ENCODE measurements at places on chromosomes 3 and 15.
A peak's percentile ranks its signal among the peaks of the same experiment; 100 is the strongest.

GRCh38 chr3:156140001-156140595 lies 19.7 kb downstream of the KCNAB1 start:
- no peak for DNase-seq

GRCh38 chr3:194806991-194807630 lies 121.4 kb downstream of the FAM43A start:
- DNase-seq: no peak

- no peak for DNase-seq
Measured at GRCh38 chr3:94071713-94072284, 8.9 kb downstream of the NSUN3 start.

DNA sequence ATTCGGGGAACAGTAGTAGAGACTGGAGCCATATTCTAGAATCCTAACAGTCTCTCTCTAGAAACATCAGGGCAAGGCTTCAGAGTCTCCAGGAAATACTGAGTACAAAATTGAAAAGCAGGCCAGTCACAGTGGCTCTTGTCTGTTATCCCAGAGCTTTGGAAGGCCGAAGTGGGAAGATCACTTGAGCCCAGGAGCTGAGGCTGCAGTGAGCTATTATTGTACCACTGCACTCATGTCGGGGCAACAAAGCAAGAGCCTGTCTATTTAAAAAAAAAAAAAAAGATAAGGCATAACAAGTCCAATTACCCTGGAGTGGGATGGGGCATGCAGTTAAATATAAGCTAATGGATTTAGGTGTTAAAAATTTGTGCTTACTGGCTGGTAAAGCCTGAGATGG lies 79.0 kb downstream of the SEMA6D start:
- no peak for DNase-seq

GRCh38 chr3:158683230-158683962 lies 10.9 kb upstream of the LXN start:
- DNase-seq: no peak

GRCh38 chr15:67050522-67051087 lies 14.8 kb upstream of the SMAD3 start:
- DNase-seq: no peak

GRCh38 chr3:129473769-129474152 lies 33.7 kb downstream of the IFT122 start:
- no peak for DNase-seq

DNA sequence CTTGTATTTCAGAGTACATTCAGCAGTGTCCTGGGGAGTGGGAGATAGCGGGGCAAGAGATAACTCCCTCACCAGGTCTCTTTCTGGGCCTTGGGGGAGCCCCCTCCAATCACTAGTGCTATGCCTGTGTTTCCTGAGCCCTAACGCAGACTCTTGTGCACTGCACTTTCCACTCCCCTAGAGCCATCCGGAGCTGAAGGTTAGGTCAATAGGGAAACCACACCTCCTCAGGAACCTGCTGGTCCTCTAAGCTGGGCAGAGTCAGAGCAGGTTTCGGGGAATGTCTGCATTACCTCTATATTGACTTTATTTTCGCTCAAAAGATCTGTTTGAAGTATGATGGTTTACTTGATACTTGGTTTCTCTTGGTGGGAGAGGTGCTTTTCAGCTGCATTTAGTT lies 617.0 kb upstream of the ROBO1 start:
- no peak for DNase-seq

GRCh38 chr3:116981089-116981488 lies 271.5 kb downstream of the TUSC7 start:
- no peak for DNase-seq

GRCh38 chr15:70383856-70384255 lies 286.1 kb upstream of the TLE3 start:
- DNase-seq: no peak

DNA sequence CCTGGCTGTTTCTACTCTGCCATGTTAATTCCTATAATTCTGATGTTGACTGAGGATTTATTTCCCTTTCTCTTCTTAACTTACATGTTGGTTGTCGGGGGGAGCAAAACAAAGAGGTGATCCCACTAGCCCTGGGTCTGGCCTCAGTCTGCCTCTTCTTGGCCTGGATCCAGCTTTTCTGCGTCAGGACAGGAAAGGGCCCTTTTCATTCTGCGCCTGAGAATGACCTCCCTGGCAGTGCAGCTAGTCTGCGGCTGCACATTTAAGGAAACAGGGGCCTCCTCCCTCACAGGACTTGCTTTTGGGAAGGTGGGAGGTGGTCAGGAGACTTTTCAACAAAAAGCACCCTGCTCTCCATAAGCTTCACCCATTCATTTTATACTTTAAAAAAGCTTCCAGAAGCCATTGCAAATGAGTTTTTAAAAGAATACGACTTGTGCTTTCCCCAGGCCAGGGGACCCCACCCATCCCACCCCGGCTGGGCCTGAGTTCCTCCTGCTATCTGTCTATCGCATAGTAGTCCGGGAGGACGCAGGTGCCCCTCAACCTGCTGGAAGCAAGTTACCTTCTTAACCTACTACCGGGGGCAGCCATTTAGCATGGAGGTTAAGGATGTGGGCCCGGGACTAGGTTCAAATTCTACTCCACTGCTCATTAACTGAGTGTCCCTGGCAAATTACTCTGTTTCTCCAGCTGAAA lies 21.3 kb upstream of the EHD4 start:
- no peak for DNase-seq

DNA sequence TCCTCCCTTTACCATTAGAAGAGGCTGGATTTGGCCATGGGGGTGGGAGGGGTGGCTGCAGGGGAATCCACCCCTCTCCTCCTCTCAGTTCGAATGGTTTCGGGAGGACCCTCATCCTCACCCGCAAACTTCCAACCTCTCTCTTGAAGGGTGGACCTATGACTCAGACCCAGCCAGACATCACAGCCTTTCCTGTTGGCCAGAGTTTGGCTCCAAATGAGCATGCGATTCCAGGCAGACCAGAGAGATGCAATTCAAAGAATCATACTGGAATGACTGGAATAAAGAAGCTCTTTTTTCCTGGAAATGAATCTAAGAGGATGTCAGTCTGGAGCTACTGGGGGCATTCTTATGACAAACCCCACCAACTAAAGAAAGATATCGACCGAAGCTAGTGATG lies 516.7 kb upstream of the MDFIC2 start:
- DNase-seq: no peak

DNA sequence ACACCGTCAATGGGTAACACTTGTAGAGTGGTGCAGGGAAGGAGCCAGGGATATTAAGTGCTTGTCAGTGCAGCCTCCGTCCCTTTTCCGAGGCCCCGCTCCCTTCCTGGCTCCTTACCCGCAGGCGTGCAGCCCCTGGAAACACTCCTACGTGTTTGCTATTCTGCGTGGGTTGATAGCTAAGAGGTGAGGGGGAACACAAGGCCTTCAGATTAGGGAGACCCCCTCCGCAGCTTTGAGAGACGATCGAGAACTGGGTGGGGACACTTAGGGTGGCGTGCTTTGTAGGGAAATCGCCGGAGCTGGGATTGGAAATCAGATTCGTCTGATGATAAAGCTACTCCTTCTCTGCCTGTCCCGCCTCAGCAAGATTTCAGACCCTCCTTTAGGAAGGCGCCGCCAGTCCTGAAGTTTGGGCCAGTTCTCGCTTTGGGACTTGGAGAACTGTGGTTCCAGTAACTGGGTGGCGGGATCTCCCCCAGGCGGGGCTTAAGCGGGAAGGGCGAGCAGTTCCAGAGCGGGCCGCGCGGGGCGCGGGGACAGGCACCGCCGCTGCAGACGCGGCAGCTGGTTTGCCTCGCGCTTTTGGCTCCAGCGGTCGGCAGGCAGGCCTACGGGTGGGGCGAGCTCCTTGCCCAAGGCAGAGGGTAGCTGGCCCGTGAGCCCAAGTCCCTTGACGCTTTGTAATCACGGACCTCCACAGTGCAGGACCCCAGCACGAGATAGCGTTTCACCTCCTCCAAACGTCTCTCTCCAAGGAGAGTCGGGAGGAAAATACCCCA lies 8.0 kb upstream of the FAM107A start:
- peak; percentile 52 for DNase-seq

DNA sequence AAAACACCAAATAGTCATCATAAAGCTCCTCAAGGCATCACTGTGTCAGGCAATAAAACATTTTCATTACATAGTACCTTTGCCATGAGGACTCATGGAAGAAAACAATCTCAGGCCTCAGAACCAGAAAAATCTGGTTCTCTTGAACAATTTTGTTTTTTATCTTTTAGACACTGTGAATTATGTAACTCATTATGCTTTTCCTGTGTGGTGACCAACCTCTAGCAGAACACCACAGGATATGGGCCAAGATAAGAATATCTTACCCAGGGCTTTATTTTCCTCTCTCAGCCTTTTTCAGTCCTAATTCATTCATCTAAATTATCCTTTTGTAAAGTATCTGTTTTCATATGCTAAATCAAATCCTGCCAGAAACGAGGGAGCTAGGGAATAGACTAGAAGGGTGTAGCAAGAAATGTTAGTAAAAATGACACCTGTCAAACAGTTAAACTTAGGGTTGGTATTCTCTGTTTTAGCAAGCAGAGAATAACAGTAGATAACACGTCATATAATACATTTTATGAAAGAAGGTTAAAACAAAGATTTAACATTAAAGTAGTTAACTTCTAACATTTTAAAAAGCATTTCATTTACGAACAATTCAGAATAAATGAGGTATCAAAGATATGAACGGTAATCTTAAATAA lies 111.1 kb downstream of the FBXL22 start:
- DNase-seq: peak; percentile 70

- DNase-seq: no peak
Measured at GRCh38 chr3:167166594-167167253, 213.4 kb downstream of the ZBBX start.

DNA sequence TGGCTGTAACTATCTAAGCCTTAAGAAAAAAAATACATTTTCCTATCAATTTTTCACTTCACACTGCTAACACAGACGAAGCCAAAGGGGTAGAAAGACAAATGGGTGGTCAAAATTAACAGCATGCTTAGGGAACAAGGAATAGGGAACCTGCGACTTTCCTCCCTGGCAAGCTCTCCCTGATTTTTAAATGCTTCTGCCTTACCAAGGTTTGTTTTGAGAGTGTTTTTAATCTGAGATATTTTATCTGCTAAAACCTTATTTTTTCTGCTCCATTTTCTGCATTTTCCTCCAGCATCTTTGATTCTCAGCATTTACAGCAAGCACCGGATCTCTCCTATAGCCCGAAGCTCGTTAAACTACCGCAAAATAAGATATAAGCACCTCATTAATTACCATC lies 214.4 kb downstream of the RORA start:
- DNase-seq: no peak

- DNase-seq: no peak
Measured at GRCh38 chr15:74127954-74128784, 2.2 kb upstream of the ISLR2 start.

DNA sequence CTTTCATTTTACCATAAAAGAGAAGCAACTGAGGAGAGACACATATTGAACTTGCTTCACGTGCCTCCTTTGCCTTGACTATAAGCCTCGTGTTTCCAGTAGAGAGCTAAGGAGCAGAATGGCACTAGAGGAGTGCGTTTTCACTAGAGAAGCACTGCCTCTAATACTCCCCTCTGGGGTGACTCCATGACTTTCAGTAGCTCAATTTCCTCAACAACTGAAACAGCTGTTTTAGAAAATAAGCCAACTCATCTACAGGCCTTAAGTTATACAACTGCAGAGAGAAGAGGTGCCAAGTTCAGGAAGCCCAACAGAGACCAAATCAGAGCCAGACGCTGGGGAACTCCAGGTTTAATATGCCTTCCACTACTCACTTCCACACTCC lies 1.9 kb downstream of the UBP1 start:
- peak; percentile 11 for DNase-seq

GRCh38 chr3:170555329-170555728 lies 30.5 kb downstream of the SLC7A14 start:
- no peak for DNase-seq

DNA sequence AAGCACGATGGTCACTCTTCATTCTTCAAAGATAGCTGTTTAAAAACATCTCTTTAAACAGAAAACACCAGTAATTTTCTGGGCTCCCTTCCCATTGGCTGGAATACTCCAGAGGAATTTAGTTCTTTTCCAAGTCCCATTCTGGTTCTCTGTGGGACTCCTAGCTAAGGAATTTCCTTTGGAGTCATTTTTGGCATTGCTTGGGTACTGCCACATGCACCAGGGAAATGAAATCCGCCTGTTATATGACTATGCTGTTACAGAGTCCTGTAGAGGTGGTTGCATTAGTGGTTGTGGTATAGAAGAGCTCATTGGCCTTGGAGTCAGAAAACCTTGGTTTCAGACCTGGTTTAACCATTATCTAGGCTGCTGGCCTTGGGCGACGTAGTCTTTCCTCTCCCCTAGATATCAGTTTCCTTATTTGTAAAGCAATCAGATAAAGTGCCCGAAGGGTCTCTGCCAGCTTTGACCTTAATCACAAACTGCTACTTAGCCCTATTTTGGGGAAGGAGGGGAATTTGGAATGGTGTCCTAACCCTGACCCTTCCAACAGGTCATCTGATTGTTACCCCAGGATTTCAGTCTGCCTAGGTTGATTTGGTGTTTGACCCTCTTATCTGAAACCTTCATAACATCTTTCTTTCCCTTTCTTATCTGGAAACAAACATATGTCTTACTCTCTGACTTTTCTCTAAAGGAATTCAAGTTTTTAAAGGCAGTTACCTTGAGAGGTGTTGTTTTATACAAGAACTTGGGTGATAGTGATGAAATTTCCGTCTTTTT lies 13.4 kb downstream of the RTP1 start:
- DNase-seq: no peak

DNA sequence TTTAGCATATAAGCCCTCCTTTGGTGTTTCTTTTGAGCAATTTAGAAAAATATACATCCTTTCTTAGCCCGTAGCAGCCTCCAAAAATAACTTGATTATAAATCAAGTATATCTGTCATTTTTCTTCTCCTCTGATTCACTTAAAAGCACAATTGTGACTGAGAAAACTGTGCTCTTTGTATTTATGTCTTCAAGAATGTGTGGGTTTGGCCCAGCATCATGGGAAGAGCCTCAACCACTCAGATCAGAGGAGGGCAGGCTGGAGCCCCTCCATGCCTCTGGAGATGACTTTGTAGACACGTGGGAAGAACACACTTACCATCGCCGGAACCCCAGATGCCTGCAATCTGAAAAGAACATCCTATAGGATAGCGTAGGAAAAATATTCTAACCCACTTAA lies 123.8 kb upstream of the FEZF2 start:
- DNase-seq: no peak

Data from CD4-positive, alpha-beta T cell treated with Interleukin-10 for 1 hour (primary cell).